Spinal cord (tissue), 10 donors: ENCODE measurements at places on chromosomes 2 and 18. TPM values are rescaled to one million over a fixed set of nuclear protein-coding genes. Genes with fewer than 3 reads are reported as not detected.

OTX1 gene
- total RNA-seq: not detected

CD207 gene
- not detected for total RNA-seq

KCNS3 gene
- total RNA-seq: 22.8 TPM

DNA sequence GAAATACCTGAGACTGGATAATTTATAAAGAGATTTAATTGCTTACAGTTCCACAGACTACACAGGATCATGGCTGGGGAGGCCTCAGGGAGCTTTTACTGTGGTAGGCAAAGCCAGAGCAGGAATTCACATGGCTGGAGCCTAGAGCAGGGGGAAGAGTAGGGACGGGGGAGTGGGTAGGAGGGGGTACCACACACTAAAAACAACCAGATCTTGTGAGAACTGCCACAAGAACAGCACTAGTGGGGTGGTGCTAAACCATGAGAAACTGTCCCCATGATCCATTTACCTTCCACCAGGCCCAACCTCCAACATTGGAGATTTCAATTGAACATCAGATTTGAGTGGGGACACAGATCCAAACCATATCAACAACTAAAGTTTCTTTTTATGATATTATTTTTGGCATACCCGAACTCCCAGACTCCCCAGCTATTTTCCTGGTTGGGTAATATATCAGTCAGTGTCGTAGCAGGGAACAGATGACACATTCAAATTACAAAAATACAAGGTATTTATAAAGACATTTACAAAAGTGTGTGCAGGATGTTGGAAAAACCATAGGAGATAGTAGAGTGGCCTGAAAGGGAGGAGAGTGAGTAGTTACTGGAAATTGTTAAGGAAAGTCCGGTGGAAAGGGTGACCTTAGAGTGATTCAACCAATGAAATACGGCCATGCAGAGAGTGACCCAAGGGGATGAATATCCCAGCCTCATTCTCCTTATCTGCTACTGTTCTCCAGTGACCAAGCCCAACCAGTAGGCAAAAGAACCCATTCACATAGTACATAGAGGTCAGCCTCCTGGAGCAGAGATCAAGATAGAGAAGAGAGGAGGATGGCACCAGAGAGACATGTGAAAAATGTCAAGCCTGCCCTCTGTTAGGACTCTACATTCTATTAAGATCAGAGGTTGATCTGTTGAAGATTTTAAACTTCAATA, 8.8 kb downstream of the RPL37A start:
- DNase-seq: no peak

DNA sequence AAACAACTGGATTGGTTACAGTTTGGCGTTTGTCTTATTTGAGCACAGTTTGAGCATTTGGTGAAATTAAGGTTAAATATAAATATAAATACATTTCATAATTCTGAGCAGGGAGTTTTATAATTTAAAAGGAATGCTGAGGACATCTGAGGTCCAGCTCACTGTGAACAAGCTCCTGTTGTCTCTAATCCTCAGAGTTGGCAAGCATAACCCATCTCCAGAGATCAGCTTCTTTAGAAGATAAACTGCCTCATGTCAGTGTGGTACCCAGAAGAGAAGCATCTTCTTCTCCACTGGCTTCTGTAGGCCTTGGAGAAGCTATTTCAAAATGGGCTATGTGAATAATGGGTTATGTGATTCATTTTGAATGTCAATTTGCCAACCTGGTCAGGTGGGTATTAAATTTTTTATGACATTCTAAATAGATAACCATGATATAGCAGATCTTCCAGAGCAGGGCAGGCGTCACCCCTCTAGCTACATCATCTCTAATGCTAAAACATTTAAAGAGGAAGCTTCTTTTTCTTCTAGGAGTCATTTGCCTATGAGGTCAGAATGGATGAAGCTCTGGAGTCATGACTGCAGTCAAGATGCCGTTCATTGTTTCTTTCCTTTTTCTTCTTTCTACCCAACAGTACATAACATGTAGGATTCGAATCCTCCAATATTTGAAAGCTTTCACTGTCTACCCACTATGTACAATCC, 324.0 kb downstream of the RNF144A start:
- DNase-seq: no peak

GRCh38 chr2:50051374-50051773, 897.1 kb upstream of the FSHR start:
- DNase-seq: no peak

GRCh38 chr2:48768669-48769068, 13.1 kb upstream of the LHCGR start:
- peak; percentile 59 for DNase-seq

- no peak for DNase-seq
These were observed 60.8 kb downstream of the ST6GAL2 start for GRCh38 chr2:106825161-106825560.

DNA sequence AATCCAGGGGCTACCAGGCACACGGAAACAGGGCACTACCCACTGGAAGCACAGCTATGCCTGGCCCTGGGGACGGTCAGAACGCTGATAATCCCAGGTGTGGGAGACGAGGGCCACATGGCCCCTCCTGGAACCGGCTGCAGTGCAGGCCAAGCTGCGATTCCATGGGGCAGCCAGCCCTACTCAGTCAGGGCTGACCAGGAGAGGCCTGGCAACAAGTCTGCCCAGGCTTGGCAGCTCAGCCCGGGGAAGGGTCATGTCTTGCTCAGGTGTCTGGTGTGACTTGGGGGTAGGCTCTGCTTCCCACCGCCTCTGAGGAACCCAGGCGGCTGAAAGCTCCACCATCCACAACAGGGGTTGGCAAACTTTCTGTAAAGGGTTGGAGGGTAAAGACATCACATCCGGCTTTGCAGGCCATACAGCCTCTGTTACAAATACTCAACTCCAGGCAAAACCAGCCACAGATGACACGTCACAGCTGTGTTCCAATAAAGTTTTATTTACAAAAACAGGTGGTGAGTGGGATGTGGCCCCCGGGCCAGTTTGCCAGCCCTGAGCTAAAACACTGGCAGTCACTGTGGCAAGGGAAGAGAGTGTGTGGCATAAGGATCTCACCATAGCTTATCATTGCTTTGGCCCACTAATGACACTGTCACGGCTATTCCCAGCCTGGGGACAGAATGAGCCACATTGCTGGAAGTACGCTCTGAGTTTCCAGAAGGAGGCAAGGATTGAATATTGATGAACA, 85.2 kb downstream of the NDUFA10 start:
- no peak for DNase-seq

DNA sequence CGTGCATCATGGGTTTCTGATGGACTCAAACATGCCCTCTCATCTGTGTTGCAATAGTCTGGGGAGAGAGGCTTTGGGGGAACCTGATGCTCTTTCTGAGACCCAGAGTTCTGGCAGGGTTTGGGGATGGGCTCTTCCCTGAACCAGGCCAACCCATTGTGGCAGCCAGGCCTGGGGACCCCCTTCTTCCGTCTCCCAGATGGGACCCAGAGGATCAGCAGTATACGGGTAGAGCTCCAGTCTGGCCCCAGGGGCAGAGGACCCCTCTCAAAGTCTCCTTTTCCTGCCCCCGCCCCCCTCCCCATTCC, 333.7 kb downstream of the DYSF start:
- no peak for DNase-seq

- DNase-seq: no peak
These were observed 12.4 kb upstream of the EPAS1 start for GRCh38 chr2:46284796-46285195.

GRCh38 chr2:204268971-204269370, 276.3 kb upstream of the PARD3B start:
- no peak for DNase-seq

DNA sequence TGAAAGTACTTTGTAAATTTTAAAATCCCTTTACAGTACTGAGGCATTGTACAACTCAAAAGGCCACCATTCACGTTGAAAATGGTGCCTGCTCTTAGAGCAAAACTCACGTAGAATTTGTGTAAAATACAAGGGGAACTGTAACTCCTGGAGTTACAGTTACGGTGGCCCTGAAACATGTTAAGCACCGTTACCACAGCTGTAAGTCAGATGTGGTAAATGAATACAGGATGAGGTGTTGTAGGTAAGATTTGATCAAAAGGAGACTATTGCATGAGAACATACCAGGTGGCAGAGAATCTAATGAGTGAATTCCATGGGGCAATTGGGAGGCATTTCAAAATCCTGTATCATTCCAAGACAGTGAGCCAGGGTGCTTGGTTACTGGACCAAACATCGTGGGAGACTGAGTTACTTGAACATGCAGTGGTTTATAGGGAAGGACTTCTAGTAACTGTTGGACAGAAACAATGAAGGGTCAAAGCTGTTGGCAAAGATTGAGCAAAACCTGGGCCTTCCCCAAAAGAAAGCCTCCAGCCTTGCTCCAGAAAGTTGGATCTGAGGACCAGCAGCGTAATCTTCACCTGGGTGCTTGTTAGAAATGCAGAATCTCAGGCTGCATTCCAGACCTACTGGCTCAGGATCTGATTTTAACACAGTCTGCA, 535.8 kb upstream of the POU3F3 start:
- no peak for DNase-seq

GRCh38 chr2:144166743-144167142, 353.2 kb downstream of the ZEB2 start:
- no peak for DNase-seq

DNA sequence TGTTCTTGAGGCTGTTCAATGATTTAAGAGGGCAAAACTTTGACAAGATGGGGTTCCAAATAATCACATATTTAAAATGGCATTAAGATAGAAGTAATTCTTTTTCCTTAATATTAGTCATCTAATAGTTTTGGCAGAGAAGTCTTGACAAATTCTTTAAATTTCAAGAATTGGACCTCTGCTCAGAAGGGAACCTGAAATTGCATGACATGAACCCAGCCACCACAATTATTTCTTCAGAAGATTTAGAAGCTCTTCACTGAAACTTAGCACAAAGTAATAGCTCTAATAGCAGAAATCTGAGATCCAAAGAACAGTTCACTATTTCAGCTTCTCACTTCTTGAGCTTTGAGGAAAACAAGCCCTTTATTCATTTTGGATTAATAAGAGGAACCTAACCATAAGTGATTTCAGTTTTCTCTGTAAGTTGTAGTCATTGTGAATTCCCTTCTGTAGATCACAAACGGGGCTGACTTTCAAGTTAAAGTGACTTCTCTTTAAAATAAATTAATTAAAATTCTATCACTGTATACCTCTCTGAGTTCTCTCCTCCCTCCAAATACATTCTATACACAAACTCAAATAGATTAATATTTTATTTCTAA, 100.6 kb upstream of the ITGA4 start:
- DNase-seq: no peak

- DNase-seq: no peak
These were observed 129.8 kb downstream of the PXDN start for GRCh38 chr2:1614564-1614963.

DNA sequence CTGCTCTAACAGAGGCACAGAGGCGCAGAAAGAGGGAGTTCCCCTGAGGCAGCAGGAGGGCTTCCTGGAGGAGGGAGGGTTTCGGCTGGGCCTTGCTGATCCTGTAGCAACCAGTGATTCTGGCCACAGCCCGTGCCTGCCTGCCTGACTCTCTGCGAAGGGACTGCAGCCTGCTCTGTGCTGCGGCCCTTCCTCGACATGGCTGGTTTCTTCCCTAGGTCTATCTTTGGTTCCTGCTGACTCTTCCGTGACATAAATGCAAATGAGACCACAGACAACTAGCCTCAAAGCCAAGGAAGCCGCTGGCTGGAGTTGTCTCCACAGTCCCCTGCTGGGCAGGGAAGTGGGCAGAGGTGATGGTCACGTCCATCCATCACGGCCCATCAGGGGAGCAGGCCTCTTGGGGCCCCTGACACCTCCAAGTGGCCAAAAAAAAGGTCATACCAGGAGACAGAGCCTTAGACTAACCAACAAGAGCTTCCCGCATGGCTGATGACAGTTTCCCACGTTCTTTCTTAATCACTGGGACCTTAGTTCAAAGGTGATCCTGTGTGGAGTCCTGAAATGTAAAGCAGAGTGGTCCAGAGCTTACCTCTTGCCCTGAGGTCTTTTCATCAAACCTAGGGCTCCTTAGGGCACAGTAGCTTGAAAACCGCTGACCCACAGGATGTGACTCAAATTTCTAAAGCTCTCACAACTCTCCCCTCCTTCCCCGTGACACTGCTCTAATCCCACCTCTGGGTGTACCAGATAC, 55.3 kb downstream of the HS1BP3 start:
- no peak for DNase-seq

- DNase-seq: no peak
These were observed 56.6 kb downstream of the EPG5 start for GRCh38 chr18:45910405-45911023.

- no peak for DNase-seq
These were observed 42.0 kb downstream of the CCDC150 start for GRCh38 chr2:196681510-196681909.

- no peak for DNase-seq
These were observed 49.8 kb downstream of the FBLN7 start for GRCh38 chr2:112187805-112188596.

- DNase-seq: no peak
These were observed 168.0 kb upstream of the KLF7 start for GRCh38 chr2:207333599-207334300.

GRCh38 chr2:172962824-172963223, 112.8 kb upstream of the MAP3K20 start:
- DNase-seq: no peak

GRCh38 chr18:36284671-36285295, 12.7 kb upstream of the FHOD3 start:
- peak; percentile 81 for DNase-seq

- DNase-seq: no peak
These were observed 34.1 kb downstream of the ASAP2 start for GRCh38 chr2:9240745-9241144.

GRCh38 chr2:78351208-78351607, 674.3 kb upstream of the REG3G start:
- peak; percentile 2 for DNase-seq

- peak; percentile 72 for DNase-seq
These were observed 469.3 kb upstream of the MEX3C start for GRCh38 chr18:51666763-51667191.

GRCh38 chr18:32607816-32608215, 137.1 kb upstream of the GAREM1 start:
- no peak for DNase-seq

- no peak for DNase-seq
These were observed 249.1 kb upstream of the SPRED2 start for GRCh38 chr2:65681503-65681902.

GRCh38 chr18:21167641-21168377, 56.2 kb upstream of the ROCK1 start:
- peak; percentile 32 for DNase-seq

DNA sequence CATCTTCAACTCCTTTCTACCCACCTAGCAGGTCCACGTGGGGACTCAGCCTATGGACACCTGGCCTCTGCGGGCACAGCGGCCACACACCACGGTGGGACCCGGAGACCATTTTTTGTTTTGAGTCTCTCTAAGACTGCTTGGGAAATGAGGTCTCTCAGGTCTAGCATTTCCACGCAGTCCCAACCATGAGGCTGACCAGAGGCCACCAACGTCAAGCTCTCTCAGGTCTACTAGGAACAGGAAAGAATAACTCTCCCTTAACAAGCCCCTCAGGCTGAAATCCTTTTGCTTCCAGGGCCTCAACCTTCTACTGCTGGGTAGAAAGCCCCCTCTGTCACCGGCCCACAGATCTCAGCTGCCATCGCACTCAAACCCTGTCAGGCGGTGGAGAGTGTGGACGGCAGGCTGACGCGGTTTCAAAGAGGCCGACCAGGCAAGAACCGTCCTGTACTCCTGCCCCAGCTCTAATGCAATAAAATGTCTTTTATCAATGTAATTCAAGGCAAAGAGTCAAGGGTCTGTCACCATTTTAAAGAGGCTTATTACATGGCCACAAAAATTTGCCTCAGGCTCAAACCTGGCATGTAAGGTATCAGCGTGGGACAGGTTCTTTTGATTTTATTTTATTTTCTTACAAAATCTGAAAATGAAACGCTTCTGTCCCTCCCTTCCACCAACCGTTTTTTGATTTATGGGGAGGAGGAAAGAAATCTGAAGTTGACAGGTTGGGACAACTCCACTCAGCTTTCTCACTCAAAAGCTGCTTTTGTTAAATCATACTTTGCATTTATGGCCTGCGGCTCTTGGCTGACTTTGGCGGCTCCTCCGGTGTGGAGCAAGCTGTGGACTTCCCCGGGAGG, 74.0 kb downstream of the BCL11A start:
- no peak for DNase-seq
